ENCODE measurements at places on chromosomes 2 and 18.

GRCh38 chr2:188596054-188596453, 304.4 kb downstream of the GULP1 start:
- DNase-seq = no peak

DNA sequence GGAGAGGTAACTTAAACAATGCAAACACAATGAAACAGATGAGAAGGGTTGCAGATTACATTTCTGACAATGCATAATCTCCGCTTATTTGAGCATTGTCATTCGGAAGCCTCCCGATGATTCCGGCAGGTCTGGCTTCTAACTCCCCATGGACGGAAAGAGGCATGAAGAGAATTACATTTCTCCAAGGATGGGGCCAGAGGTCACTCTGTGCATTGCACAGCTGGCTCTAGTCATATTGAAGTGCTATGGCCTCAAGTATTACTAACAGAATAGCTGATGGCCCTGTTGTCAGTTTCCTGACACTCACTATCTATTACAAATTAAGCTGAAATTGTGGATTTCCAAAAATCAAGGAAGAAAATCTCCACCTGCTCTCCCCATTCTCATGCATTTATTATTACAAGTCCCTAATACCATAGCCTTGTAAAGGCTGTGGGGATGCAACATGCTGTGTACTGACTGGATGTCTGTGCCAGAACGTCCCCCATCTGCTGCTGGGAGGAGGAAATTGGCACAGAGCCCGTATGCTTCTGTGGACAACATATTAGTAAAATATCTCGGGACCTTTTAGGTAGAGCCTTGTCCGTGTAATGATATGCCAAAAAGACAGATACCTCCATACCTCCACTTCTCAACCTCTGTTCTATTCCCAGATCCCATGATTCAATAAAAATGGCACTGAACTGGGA, 168.1 kb downstream of the SETBP1 start:
- DNase-seq = no peak

GRCh38 chr2:214451516-214452275, 40.8 kb downstream of the VWC2L start:
- no peak for DNase-seq

- DNase-seq = no peak
Observed at GRCh38 chr2:209230560-209230959, 193.3 kb upstream of the MAP2 start.

DNA sequence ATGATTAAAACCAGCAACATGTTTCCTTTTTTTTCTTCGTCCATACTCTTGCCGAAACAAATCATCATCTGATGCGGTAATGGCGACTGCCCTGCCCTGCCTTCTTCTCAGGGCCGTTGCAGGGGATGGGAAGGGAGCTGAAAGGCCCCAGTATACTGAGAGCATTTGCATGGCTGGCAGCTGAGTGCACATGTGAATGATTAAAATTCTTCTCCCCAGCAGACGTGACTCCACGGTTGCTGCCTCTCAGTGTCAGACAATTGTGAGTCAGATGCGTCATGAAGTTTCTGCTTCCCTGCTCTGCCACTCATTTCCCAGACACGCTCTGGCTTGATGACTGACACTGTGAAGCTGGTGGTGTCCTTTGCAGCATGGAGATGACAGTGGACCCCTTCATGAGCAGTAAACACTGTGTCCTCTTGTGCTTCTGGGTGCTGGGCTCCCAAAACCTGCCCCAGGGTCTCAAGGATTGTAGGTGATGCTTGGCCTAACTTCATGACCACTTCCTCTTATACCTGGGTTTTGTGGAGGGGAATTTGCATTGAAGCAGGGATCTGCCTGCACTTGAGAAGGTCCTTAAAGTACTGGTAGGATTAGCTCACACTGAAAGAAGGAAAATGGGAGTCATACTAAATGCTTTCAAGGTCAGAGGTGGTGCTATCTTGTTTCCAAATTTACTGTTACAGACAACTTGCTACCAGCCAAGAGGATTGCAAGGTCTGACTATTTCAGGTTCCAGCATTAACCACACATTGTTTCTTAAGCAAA, 222.5 kb upstream of the COPS8 start:
- no peak for DNase-seq

GRCh38 chr2:72236445-72237067, 88.9 kb upstream of the CYP26B1 start:
- no peak for DNase-seq

- DNase-seq = no peak
Observed at GRCh38 chr18:46095532-46095931, 2.6 kb downstream of the ATP5F1A start.

DNA sequence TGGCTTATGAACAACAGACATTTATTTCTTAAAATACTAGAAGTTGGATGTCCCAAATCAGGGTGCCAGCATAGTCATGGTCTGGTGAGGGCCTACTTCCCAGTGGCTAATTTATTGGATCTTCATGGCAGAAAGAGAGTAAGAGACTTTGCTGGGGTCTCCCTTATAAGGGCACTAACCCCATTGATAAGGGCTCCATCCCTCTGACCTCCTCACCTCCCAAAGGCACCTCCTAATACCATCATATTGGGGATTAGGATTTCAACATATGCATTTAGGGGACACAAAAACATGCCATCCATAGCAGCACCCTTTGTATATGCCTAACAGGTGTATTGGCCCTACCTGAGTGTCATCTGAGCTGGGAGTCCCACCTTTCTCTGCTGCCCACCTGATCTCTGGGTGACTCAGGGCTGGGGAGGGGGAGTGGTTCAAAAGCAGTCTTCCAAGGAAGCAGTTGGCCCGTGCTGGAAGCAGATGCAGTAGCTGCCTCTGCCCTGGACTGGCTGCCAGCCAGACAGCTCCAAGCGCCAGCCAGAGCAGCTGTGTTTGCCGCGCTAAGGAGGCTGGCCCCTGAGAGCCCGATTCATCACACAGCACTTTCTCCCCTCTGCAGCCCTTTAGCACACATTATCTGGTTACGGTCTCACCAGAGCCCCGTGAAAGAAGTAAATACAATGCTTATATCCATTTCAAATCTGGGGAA, 84.6 kb downstream of the SMAD7 start:
- DNase-seq = peak; percentile 35

- DNase-seq = no peak
Observed at GRCh38 chr2:69755862-69756467, 14.0 kb downstream of the ANXA4 start.

DNA sequence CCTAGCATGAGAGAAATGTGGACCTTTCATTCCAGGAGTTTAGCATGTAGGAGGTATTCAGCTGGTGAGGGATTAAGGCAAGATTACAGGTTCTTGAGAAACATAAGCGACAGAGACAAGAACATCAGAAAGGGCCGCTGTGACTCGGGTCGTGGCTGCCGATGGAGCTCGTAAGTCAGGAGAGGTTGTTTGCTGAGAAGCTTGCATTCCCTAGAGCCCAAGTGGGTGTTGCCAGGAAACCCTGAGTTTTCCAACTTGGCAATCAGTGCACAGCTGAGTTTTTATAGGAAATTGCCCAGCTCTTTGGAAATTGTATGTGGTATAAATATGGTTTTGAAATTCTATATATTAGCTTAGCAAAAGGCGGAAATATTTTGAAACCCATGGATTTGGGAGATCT, 46.4 kb upstream of the CYP1B1 start:
- DNase-seq = peak; percentile 30

GRCh38 chr18:23397907-23398306, 55.2 kb upstream of the RIOK3 start:
- no peak for DNase-seq

GRCh38 chr2:68052717-68053422, 9.9 kb downstream of the C1D start:
- DNase-seq = no peak

DNA sequence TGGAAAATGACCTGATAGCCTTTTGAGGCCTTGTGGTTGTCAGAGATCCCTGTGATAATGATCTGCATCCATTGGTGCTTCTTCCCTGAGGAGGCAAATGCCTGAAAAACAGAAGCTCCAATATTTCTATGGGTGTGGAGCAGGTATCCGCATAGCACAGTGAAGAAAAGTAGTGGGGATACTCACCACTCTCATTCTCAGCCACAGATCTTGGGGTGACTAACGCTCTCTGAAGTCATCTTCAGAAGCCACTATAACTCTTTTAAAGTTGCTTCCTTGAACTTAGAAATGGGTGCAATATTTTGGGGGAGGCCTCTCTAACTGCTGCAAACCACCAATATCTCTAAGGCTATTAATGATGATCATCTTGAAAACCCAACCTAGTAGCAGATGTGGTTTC, 46.2 kb downstream of the ARHGAP15 start:
- no peak for DNase-seq

GRCh38 chr2:10740226-10740625, 18.8 kb downstream of the ATP6V1C2 start:
- DNase-seq = no peak

DNA sequence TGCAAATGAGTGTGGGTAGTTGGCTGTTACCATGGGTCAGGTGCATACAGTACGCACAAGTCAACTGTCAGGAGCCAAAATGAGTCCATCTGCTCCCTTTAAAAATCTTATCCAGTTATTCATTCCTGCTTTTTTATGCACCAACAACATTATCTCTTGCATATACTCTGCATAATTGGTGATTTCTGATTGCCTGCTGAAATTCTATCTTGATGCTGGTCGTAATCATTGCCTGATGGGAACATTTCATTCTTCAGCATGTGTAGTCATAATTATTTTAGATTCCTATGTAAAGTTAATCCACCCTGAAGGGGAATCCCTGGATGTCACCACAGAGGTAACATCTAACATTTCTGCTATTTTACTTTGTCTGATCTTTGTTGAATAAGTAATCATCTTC, 102.2 kb upstream of the RND3 start:
- DNase-seq = no peak

DNA sequence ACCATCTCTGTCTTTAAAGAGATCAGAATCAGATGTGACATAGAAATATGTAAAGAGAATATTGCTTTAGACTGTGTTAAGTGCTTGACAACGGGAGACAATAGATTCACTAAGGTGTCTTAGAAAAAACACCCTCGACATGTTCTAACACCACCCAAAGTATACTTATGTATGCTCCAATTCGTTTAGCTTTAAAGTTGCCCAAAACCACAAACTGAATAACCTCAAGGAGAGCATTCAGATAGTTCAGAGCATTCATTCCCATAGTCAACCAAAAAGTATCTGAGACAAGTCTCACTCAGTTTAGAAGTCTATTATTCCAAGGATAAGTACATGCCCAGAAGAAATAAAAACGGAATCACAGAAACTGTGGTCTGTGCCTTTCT, 96.4 kb downstream of the KYNU start:
- no peak for DNase-seq

- no peak for DNase-seq
Observed at GRCh38 chr2:62089658-62090057, 106.3 kb upstream of the B3GNT2 start.

DNA sequence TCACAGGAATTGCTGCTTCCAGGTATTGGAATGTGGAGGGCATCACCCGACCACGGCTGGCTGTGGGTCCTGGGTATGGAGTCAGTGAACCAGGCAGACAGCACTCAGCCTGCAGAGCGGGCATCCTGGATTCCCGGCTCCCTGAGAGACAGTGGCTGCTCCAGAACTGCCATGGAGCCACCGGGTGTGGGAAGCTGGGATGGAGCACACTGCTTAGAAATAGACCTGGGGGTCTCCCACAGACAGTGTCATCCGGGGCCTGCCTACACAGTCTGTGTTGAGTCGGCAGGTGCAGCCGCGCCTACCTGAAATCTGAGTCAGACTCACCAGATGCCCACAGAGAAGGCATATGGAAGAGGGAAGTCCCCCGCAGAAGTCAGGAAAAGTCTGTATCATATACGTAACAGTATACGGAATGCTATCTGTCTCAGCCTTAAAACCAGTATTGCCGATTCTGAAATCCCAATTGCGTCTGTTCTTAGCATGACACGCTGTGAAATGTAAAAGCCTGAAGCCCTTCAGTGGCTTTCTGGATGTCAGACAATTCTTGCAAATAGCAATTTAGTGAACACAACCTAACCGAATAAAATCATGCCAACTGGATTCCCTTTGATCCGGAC, 509.7 kb upstream of the MYT1L start:
- DNase-seq = no peak

DNA sequence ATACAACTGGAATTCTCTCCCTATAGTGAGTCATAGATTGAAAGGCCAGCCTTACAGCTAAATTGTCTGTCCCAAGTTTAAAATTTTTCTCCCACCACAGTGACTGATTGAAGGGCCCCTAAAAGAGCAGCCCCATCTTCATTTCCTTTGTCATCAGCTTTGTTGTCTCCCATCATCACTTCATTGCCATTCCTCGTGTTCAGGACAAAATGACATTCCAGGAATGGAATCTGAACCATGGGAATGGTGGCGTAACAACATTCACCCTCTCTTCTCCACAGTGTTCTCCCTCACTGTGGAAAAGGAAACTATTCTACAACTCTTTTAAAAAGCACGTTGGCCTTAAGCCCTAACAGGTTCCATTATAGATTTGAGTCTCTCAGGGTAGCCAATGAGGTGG, 52.1 kb downstream of the PSTPIP2 start:
- DNase-seq = no peak

DNA sequence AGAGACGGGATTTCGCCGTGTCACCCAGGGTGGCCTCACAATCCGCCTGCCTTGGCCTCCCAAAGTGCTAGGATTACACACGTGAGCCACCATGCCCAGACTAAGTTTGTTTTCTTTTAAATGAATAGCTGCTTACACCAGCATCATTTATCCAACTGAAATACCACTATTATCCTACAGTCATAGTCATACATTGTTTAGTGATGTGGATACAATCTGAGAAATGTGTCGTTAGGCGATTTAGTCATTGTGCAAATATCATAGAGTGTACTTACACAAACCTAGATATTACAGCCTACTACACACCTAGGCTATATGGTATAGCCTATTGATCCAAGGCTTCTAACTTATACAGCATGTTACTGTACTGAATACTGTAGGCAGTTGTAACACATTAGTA, 10.3 kb downstream of the ZC3H15 start:
- no peak for DNase-seq

- DNase-seq = no peak
Observed at GRCh38 chr18:23135550-23136325, 453 bp downstream of the CABLES1 start.

DNA sequence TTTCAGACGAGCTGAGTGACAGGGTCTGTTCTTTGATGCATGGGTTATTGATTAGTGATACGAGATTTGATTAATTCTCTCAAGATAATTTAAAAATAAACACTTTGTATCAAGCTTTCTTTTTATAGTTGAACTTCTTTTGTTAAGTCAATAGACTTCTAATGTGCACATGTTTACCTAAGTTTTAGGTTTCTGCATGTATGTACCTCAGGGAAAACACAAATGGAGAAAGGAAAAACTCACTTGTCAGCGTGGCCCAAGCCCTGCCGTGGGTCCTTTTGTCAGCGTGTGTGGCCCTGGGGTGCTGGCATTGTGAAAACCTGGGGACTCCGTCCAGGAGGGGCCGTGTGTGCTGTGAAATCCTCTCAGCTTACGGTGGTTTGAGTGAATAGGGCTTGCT, 153.7 kb downstream of the SNTG2 start:
- no peak for DNase-seq

DNA sequence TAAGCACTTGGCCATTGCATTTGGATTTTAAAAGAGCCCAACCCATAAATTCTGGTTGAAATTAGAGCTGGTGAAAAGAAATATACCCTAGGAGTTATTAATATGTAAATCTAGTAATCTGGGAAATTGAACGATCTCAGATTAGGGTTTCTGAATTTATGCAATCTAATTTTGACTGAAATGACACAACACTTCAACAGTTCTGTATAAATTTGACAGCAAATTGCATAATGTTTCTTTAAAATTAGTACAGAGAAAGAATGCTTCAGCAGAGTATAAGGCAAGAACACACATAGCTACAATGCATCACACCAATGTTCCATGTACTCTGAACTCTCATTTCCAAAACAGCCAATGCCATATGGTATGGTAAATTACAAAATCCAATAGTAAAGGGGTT, 201.5 kb upstream of the ITGA4 start:
- DNase-seq = no peak

GRCh38 chr2:24451805-24452501, 39.1 kb upstream of the NCOA1 start:
- no peak for DNase-seq

All from heart right ventricle (tissue), 16 donors.